ENCODE measurements at places on chromosomes 2 and 18.

DNA sequence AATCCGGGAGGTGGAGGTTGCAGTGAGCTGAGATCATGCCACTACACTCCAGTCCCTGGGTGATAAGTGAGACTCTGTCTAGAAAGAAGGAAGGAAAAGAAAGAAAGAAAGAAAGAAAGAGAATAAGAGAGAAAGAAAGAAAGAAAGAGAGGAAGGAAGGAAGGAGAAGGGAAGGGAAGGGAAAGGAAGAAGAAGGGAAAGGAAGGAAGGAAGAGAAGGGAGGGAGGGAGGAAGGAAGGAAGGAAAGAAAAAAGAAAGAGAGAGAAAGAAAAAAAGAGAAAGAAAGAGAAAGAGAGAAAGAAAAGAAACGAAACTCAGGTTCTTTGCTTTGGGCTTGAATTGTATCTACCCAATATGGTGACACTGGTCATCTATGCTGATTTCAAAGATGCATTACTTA, 102.3 kb upstream of the GATA6 start:
- DNase-seq: no peak

DNA sequence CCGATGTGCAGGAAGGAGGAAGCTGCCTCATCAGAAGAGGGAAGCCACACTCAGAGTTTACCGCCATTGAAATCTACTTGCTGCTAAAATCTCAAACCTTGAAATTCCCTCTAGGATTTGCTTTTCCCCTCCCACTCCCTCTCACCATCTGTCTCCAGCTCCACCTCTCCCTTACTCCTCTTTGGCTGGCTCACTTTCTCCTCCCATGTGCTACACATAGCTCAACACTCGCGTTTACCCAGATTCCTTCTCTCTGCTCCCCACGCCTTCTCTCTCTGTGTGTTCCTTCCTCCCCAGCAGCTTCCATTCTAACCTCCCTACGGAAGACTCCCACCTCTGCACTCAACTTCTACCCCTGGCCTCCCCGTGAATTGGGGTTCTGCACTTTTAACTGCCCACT, 143.1 kb downstream of the DNER start:
- no peak for DNase-seq

- no peak for DNase-seq
These were observed 63.6 kb upstream of the TTC21B start for GRCh38 chr2:166017208-166017607.

DNA sequence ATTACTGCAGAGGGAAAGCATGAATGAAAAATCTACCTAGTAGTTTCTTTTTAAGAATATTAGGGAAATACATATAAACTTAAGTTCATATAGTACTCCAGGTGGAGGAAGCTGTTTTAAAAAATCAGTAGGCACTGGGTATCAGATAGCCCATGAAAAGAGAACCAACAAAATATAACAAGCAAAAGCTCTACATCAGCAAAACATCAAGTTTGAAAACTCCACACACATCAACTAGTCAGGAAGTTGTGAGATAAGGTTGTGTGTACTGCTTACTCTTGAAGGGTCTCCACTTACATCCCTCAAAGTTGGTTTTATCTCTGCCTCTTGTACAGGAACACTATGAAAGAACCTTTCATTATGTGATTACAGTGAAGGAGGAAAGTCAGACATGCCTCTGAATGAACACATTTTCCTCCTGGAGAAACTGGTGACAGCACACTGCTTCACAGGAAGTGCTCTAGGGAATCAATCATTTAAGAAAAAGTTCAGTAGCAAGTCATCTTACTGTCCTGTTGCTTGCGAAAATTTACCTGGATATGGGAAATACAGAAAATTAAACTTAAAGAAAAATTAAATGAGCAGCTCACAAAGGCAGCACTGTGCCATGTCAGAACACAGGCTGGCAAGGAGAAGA, 57.7 kb downstream of the THADA start:
- no peak for DNase-seq

DNA sequence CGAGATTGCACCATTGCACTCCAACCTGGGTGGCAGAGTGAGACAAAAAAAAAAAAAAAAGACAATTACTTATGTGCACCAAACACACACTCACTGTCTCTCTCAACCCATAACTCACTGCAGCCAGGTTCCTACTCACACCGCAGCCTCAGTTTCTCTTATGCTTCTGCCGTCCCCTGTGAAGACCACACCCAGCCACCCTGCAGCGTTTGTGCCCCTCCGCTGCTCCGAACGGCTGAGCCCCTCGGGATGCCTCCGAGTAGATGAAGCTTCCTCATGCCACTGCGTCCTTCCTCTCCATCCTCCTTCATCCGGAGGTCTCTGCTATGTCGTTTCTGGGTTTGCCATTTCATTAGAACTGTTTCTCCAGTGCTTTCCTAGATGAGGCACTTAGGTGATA, 160.1 kb downstream of the TWIST2 start:
- DNase-seq: no peak

DNA sequence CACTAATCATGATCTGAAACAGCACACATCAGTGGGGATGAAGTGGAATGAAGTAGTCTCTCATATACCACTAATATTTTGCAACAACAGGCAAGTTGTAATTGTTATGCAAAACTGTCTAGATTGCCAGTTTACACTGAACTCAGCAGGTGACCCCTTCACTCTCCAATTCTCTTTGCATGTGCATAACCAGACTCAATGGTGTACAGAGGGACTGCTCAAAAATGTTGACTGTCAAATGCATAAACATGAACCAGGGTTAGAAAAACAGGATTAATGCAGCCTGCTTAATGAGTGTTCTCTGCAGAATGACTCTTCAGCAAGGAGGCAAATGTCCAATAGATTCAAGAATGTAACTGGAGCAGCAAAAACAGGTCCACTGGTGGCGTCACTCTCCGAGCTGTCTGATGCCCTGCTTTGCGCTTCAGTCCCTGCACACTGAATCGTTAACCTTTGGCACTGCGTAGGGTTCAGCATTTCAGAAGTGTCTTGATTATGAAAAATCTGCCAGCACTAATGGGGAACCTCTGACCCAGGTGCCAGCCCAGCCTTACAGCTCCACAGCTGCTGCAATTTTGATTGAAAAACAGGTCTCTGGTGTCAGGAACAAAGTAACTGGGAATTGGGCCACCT, 209.3 kb downstream of the TDRD15 start:
- no peak for DNase-seq

GRCh38 chr2:164785457-164785856, 56.2 kb downstream of the COBLL1 start:
- no peak for DNase-seq

GRCh38 chr2:161976917-161977316, 97.1 kb downstream of the DPP4 start:
- no peak for DNase-seq

DNA sequence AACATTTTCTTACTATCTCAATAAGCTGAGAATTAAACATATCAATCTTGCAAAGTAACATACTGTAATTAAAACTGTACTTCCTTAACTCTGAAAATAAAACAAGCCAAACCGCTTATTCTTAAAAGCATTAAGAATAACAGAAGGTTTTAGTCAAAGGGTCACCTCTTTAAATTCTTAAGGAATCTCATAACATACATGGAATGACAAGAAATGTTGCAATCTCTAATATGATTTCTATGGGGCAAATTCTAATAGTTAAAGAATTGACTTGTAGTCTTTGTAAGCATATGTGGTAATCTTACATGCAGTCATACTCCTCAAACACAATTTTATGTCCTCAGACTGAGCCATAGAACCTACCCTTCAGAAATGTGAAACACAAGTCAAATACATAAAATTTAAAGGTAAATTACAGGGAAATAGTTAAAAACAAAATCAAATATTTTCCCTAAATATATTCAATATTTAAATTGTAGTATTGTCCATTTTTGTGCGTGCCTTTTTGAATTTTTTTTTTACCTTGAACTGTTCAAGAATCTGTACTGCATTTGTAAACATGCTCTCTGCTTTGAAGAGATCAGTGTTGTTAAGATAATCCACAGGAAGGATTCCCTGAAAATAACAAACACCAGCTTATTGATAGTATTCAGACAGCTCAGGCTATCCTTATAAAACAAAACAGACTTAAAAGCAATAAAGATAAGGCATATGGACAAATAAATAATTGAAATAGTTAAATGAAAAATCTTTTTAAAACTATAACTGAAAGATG, 48.2 kb downstream of the PIGN start:
- DNase-seq: no peak

GRCh38 chr2:230414302-230414701, 1.7 kb upstream of the SP100 start:
- DNase-seq: no peak

GRCh38 chr2:26527726-26528585, 50.0 kb upstream of the OTOF start:
- no peak for DNase-seq

GRCh38 chr2:74415762-74416395, 5.5 kb downstream of the C2orf81 start:
- no peak for DNase-seq

Data from left renal cortex interstitium (tissue), 4 donors.